ENCODE measurements at places on chromosomes 1 and 21.
A peak's percentile ranks its signal among the peaks of the same experiment; 100 is the strongest.

DNA sequence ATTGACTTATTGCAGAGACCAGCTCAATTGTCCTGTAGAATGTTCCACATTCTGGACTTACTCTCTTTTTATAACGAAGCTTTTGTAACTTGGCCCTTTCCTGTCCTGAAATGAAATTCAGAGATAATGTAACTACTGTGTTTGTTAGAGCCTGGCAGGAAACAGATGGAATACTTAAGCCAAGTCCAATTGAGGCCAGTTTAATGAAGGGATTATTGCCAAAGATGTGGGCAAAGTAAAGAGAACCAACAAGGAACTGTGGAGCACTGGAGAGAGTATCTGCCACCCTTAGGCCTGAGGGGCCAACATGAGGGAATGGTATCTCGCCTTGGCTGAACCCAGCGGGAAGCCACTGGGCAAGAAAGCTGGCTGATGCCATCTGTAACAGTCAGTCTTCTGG, 32.9 kb downstream of the MFSD2A start:
- DNase-seq, result no peak

- DNase-seq, result no peak
These were observed 6.4 kb downstream of the IFNLR1 start for GRCh38 chr1:24180676-24181075.

DNA sequence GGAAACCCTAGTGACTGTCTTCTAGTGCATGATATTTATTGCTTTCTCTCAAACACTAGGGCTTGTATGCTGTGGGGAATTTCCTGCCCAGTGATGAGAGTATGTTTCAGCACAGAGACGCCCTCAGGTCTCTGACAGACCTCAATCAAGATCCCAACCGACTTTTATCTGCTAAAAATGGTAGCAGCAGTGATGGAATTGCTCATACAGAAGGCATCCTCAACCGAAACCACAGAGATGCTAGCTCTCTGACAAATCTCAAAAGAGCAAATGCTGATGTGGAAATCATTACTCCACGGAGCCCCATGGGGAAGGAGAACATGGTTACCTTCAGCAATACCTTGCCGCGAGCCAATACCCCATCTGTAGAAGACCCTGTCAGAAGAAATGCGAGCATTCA, 41.3 kb downstream of the PLPPR4 start:
- no peak for DNase-seq

DNA sequence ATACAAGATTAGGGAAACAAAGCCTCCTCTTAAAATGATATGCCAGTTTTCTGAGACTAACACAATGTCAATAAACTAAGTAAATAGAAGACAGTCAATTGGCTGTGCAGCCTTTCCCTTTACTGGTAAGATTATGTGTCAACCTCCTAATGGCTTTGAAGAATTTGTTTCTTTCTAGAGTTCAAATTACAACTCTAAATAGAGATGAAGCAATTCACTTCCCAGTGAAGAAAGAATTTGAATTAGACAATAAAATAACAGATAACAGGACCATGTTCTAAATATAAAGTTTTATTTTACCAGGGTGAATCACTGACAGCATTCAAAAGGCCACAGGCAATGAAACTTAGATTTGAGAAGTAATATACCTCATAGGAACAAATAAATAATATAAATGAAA, 680.3 kb downstream of the PLA2G4A start:
- DNase-seq, result no peak

GRCh38 chr1:67855961-67856360, 22.7 kb upstream of the GNG12 start:
- no peak for DNase-seq

- DNase-seq, result no peak
These were observed 17.3 kb downstream of the SFPQ start for GRCh38 chr1:35175602-35176001.

- DNase-seq, result peak; percentile 16
These were observed 40.4 kb downstream of the RIMS3 start for GRCh38 chr1:40625076-40625475.

GRCh38 chr1:203772836-203773235, 7.9 kb downstream of the LAX1 start:
- DNase-seq, result no peak

DNA sequence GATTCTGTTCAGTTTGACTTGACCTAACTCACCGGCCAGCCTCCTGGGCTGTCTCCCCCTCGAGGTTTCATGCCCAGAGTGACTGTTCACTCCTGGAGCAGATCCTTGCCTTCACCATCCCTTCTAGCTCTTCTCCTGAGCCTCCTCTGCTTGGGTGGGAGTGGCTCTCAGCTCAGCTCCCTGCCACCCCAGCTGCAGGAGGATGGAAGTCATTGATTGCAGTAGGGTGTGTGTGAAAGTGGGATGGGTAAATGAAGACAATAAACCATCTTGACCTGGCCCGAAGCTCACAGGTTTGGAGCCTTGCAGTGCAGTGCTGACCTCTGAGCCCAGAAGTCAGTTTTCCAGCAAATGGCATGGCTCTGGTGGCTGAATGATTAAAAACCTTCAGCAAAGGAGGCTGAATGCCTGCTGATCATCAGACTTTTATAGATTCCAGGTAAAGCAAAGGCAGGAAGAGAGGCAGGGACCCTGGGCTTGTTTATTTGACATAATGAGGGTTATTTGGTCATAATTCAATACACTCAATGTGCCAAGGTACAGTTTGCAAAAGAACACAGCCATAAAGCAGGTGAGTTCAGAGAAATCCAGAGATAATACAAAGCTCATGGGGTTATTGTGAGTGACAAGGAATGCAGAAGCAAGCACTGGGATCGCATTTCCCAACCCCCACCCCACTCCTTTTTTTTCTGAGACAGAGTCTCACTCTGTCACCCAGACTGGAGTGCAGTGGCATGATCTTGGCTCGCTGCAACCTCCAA, 17.5 kb upstream of the TFF3 start:
- no peak for DNase-seq

DNA sequence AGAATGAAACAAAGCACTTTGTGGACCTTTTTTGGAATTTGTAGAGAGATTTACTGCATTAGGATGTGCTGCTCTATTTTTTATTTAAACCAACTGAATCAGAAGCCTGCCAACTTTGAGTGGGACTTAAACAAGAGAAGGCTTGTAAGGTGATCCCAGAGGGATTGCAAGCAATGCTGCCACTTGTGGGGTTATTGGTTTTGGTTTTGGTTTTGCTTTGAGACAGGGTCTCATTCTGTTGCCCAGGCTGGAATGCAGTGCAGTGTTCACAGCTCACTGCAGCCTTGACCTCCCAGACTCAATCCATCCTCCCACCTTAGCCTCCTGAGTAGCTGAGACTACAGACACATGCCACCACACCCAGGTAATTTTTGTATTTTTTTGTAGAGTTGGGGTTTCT, 32.2 kb upstream of the GNG5 start:
- DNase-seq, result no peak

- DNase-seq, result no peak
These were observed 14.3 kb upstream of the FGR start for GRCh38 chr1:27649306-27649635.

- no peak for DNase-seq
These were observed 112.6 kb upstream of the CSF3R start for GRCh38 chr1:36595349-36595748.

DNA sequence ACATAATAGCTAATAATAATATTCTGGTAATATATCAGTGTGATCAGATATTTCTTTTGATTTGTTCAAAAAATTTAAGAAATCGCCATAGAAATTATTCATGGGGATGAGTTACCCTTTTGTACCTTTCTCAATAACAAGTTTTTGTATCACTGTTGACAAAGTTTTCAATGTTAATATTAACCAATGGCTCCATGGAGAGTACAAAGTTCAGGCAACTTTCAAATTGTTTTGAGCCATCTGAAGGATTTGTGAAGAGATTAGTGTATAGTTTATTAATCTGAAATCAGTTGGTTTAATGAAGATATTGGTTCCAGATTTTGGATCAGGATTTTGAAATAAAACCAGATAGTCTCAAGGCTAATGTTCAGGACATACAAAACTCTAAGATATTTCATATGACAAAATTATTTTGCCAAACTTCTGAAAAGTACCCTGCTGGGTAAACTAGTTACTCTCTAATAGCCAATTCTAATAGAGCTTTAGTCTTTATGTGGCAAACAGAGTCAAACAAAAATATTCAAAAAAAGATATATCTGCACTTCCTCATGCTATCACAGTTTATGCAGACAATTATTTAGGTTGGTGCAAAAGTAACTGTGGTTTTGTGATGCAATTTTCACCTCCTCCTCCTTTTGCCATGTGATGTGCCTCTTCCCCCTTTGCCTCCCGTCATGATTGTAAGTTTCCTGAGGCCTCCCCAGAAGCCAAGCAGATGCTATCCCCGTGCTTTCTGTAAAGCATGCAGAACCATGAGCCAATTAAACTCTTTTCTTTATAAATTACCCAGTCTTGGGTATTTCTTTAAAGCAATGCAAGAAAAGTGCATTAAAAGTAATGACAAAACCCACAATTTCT, 1105.0 kb downstream of the PLA2G4A start:
- DNase-seq, result no peak

- no peak for DNase-seq
These were observed 301.5 kb upstream of the DAB1 start for GRCh38 chr1:57725318-57725717.

DNA sequence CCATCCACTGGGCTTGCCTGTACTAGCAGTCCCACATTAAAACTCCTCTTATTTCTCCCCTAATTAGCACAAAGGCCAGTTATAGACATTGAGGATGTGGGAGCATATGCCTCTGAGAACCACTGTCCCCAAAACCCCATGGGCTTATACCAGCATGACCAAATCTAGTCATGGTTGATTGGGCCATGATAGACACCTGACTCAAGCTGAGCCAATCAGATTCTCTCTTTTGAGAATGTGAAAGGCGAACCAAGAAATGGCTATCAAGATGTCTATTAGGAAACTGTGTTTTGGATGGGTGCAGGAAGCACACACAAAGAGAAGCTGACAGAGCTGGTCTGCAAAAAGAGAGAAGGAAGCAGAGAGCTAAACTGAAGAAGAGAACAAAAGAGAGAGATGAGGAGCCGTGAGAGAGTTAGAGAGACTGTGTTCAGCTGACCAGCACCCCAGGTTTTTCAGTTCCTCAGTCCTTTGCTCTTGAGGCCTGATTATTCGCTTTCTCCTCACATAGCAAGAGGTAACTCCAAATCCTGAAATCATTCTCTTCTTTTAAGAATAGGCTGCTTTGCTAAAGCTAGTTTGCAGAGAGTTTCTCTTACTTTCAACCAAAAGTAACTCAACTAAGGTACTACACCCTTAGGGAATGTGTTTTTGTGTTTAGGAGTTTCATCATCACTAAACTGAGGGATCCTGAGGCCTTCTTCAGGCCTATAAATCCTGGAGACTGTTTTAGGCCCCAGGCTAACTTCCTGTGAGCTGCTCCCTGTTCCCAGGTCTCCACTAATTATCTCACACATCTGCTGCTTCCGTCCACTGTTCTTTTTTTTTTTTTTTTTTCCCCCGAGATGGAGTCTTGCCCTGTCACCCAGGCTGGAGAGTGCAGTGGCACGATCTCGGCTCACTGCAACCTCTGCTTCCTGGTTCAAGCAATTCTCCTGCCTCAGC, 7.9 kb upstream of the TIPRL start:
- no peak for DNase-seq

DNA sequence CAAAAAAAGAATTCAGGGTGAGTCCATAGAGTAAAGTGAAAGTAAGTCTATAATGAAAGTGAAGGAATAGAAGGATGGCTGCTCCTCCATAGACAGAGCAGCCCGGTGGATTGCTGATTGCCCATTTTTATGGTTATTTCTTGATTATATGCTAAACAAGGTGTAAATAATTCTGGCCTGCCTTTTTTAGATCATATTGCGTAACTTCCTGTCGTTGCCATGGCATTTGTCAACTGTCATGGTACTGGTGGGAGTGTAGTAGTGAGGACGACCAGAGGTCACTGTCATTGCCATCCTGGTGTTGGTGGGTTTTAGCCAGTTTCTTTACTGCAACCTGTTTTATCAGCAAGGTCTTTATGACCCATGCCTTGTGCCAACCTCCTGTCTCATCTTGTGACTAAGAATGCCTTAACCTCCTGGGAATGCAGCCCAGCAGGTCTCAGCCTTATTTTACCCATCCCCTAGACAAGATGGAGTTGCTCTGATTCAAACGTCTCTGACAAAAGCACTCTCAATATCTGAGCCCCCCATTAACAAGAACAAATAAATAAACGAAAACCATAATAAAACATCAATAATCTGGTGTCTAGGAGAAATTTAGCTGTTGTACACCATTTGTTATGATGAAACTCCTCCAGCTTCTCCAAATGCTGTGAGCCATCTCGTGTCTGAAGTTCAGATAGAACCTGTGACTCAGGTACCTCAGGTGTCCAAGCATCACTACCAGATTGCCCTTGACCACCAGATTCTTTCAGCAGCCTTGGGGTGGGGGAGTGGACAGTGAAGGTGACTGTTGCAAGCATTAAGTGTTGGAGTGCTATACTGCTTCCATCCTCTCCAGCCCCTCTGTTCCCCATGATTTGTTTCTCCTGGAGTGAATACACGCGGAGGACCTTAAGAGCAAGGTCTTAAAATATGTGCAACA, 36.0 kb downstream of the EBNA1BP2 start:
- DNase-seq, result no peak

DNA sequence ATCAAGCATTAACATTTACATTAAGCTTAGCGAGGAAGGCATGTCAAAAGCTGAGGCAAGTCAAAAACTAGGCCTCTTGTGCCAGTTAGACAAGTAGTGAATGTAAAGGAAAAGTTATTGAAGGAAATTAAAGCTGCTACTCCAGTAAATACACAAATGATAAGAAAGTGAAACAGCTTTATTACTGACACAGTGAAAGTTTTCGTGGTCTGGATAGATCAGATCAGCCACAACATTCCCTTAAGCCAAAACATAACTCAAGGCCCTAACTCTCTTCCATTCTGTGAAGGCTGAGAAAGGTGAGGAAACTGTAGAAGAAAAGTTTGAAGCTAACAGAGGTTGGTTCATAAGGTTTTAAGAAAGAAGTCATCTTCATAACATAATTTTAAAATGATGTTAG, 131.9 kb downstream of the VAV3 start:
- DNase-seq, result no peak

GRCh38 chr1:211639475-211640300, 35.7 kb downstream of the NEK2 start:
- DNase-seq, result no peak

GRCh38 chr1:108533351-108534083, 26.4 kb upstream of the EEIG2 start:
- no peak for DNase-seq

DNA sequence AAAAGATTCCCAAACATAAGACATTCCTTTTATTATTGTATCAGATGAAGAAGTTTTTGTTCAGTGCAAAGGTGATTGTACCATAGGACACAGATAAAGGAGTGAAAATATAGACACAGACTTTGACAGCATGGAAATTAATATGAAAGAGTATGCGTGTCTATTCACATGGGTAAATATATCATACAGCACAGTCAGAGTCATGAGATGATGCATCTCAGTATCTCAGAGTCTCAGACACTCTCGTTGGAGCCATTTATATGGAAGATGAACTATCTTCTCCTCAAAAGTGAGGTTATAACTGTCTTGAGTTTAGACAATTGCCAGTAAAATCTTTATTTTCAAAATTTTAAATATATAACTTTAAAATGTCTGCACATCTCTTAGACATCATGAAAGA, 158.4 kb upstream of the C8B start:
- DNase-seq, result no peak

GRCh38 chr1:57546549-57547330, 122.9 kb upstream of the DAB1 start:
- DNase-seq, result no peak
